ENCODE measurements at places on chromosomes 1 and 21.

GRCh38 chr1:86296305-86297205 is 99.6 kb downstream of the ODF2L start:
- no peak for DNase-seq

GRCh38 chr1:53450225-53450624 is 9.0 kb upstream of the DMRTB1 start:
- DNase-seq = no peak

- no peak for DNase-seq
These were observed 784 bp downstream of the RPL11 start for GRCh38 chr1:23692308-23692871.

DNA sequence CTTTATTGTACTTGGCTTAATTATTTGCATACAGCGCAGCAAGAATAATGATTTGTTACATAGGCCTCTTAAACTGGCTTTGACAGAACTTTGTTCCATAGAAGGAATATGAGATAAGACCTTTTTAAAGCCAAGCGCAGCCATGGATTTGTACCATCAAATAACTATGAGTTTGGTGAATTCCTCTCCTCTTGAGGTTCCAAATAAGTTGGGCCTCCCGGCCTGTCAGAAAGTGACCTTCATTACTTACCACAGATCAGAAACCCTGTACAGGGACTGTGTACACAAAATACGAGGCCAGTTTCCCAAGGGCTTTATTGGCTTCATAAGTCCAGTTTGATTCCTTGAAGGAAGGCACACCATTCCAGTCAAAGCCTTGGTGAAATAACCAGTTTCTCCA is 21.8 kb upstream of the HSD3B1 start:
- no peak for DNase-seq

DNA sequence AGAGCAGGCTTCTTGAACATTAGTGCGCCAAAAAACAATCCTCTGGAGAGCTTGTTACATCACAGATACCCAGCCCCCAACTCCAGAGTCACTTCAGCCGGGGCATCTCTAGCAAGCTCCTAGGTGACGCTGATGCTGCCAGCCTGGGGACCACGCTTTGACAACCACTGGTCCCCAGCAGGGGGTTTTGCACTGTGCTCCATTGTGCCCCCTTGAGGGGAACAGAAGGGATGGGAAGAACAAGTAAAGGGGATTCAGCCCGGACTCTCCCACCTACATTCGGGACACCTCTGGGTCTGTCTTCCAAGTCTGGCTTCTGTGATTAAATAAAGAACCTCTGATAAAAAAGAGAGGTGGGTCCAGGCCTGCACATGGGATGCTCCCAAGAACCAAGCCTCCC is 60.4 kb downstream of the ATP5PO start:
- no peak for DNase-seq

DNA sequence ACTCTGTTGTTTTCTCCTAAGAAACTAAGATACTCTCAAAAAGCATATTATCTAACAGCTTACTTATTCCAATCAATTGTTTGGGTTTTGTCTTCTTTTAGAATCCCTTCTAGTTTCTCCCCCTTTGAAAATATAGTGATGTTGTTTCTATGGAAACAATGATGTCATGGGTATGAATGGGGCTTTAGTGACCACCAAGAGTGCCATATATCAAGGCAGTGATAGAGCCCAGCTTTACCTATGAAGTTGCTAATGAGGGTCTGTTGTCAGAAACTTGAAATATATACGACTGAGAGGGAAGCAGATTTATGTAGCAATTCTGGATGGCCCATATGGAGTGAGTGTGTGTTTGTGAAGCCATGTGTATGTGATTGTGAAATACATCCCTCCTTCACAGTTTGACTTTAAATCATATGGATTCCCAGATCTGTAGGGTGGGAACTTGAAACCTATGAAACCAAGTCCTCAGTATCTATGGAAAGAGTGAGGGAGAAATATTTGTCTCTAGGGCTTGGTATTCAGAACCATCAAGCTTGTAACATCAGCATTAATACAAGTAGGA is 116.7 kb downstream of the SPATA46 start:
- DNase-seq = no peak

DNA sequence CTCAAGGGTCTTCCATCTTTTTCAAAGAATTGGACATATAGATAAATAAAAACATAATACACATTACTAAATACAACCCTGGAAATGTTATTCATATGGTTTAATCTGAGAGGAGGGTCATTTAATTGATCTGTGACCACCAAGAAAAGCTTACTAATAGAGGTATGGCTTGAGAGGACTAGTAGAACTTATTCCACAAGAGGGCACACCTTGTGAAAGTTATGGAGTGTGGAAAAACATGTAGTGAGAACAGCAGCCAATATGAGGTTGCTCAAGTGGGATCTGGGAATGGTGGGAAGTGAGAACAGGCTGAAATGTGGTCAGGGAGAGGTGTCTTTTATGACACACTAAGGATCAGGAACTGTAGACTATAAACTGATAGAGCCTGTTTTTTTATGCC is 973.5 kb upstream of the B3GALT2 start:
- no peak for DNase-seq

- DNase-seq = no peak
These were observed 60.1 kb downstream of the KCNAB2 start for GRCh38 chr1:6105763-6106162.

- DNase-seq = no peak
These were observed 41.1 kb downstream of the C1orf198 start for GRCh38 chr1:230827081-230827681.

DNA sequence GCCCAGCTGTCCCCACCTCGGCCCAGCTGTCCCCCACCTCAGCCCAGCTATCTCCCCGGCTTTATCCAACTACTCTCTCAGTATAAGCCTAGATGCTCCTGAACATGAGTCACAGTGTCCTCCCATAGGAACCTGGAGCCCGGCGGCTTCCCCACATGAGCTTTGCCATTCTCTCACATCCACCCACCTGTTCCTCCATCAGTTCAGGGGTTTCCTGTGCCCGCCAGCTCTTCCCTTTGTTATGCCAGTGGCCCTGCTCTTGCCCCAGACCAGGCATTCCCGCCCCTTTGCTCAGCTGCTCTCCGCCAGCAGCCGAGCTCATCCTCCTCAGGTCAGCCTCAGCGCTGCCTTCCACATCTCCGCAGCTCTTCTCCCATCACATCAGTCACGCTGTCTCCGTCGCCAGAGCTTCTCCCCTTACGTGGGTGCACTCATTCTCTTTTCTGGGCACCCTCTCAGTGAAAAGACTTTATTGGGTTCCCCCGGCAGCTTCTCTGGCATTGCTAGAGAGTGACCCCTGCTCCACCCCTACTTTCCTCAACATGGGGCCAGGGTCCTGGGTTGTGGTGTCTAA is 89.5 kb upstream of the CSF3R start:
- DNase-seq = no peak

- peak; percentile 83 for DNase-seq
These were observed 26.4 kb downstream of the SORT1 start for GRCh38 chr1:109371341-109371739.

- DNase-seq = no peak
These were observed 372.3 kb downstream of the TTLL7 start for GRCh38 chr1:83626603-83627002.

- DNase-seq = no peak
These were observed 60.7 kb downstream of the CDC14A start for GRCh38 chr1:100413035-100413434.

- no peak for DNase-seq
These were observed 9.7 kb upstream of the GATAD2B start for GRCh38 chr1:153932156-153933131.

DNA sequence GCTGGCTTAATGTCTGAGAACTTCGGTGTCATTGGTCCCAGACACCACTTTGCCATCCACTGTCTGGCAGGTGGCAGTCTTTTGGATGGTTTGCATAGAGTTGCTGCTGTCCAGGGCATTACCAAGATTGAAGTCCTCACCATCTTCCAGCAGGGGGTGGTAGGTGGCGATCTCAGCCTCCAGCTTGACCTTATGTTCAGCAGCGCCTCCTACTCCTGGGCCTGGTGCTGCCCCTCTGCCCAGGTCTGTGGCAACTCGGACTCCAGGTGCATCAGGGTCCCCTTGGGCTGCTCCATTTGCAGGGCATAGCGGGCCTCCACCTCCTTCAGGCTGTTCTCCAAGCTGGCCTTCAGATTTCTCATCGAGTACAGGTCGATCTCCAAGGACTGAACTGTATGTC is 573.3 kb upstream of the NCAM2 start:
- no peak for DNase-seq

GRCh38 chr1:40411294-40411693 is 37.8 kb downstream of the SMAP2 start:
- DNase-seq = no peak

GRCh38 chr21:36478207-36478701 is 1.7 kb downstream of the CLDN14 start:
- peak; percentile 70 for DNase-seq

GRCh38 chr1:153733970-153734369 is 6.1 kb downstream of the INTS3 start:
- no peak for DNase-seq

DNA sequence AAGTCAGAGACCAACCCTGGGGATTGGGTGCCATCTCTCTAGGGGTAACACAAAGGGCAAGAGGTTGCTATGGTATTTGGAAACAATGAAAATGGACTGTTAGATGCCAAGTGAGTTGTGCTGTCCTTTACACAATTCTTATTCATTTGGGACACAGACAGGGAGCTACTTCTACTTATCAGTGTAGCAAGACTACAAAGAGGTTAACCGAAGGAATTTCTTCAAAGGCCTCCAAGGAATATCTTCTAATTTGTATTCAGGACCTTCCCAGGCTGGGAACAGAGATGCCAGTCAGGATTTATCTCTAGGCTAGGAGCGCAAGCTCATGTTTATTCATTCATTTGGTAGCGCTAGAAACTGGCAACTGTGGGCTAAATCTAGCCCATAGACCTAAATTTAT is 2.6 kb downstream of the NAXE start:
- DNase-seq = no peak

- DNase-seq = no peak
These were observed 723.5 kb upstream of the ADAMTS5 start for GRCh38 chr21:27690426-27690825.

GRCh38 chr1:13543451-13544220 is 29.8 kb upstream of the LRRC38 start:
- DNase-seq = no peak

DNA sequence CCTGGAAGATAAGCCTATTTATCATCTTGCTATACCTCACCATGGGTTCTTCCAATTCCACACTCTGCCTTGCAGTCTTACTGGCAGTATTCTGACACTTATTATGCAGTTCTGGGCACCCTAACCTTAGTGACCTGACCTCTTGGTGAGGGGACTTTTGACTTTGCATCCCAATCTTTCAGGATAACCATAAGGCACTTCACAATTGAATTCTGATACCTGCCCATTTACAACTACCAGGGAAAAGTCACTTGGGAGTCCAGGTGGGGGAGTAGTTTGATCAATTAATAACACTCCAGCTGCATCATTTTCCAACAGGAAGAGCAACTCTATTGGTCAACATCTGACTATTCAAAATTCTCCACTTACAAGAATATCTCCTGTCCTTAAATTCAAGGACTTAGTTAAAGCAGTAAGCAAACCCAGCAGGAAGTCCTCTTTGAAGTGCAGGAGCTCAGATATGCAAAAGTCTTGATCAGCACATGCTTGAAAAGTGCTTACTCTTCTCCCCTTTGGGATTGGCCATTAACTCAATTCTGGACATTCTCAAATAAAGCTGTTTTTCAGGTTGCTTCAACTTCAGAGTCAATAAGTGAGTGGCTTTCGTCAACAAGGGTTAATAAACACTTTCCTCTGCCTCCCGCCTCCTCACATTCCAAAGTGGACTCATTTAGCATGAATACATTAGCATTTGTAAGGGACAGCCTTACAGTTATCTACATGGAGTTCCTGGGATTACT is 177.4 kb upstream of the NRIP1 start:
- no peak for DNase-seq

- DNase-seq = no peak
These were observed 93.0 kb upstream of the TTC34 start for GRCh38 chr1:2894381-2895041.

- no peak for DNase-seq
These were observed 477.5 kb downstream of the NUF2 start for GRCh38 chr1:163799190-163799805.

GRCh38 chr1:58363585-58363984 is 182.9 kb downstream of the OMA1 start:
- no peak for DNase-seq

- DNase-seq = peak; percentile 60
These were observed 12.1 kb downstream of the ATP6V1G3 start for GRCh38 chr1:198528364-198528763.

- DNase-seq = peak; percentile 2
These were observed 1.5 kb downstream of the ZNF684 start for GRCh38 chr1:40532844-40533424.

DNA sequence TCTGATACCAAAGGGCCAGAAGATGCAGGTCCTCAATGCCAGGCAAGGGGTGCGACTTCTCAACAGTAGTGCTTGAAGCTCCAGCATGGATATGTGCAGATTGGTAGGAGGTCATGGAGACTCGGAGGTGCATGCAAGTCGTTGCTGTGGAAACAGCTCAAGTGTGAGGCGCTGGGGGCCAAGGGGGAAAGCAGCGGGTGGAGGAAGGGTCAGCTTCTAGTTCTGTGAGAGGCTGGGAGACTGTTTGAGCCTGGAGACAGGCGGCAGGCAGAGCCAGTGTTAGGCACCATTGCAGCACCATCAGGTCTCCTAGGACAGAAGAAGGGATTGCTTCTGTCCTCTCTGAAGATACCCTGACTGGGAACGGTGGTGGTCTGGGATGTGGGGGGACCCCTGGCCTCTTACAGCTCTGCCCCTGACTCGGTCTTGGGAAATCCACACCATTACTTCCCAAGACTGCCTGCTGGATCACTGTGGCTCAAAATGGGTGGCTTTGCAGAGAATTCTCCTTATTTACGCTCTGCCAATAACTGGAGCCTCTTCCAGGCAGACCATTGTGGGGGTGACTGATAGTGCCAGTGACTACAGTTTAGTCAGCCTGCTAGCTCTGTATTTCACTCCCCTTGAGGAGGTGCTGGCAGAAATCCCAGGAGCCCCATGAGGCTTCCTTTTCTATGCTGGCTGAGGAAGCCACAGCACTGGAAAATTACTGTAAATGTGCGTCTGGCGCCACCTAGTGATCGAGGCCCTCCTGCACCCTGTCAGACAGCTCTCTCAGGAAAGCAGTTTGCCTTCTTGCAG is 46.3 kb upstream of the VANGL1 start:
- peak; percentile 94 for DNase-seq

DNA sequence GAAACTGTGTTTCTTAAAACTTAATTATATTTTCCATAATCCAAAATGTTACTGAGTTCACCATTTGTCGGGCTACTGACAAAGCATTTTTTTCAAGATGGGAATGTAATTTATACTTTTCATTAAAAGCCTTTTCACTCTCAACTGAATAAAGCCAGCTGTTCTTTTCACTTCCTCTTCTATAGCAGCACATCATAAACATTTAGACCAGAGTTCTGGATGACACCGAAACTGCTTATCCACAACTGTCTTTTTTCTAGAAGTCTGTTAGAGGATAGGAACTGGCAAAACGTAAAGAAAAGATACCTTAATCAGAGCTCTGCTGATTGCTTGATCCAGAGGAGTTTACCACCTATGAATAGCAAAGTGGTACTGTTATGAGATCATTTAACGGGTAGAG is 594.7 kb downstream of the ADGRL2 start:
- DNase-seq = no peak

Measured in NCI-H226 (cell line).